Activated gamma-delta T cell (primary cell): ENCODE measurements at places on chromosomes 3 and 15.

GRCh38 chr3:192931825-192932224, 14.2 kb upstream of the MB21D2 start:
- no peak for DNase-seq

DNA sequence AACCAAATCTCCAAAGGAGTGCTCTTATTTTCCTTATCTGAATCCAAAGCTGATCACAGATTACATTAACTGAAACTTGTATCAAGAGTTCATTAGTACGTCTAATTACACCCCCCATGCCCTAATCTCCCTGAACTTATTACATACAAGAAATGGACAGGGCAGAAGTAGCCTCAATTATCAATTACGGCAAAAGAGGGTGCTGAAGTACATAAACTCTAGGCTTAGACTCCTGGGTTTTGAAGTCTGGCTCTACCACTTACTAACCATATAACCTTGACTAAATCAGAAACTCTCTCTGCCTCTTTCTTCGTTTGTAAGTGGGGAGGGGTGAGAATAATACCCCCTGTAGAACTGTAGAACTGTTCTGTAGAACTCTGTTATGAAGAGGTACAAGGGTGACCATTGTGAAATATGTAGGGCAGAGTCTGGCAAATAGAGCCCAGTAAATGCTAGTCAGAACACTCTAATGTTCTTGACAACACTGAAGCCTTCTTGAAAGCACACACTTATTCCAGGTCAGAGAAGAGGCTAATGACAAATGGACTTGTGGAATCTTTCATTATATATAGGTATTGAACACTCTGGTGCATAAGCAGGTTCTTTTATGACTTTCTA, 19.6 kb upstream of the OR5K4 start:
- no peak for DNase-seq

DNA sequence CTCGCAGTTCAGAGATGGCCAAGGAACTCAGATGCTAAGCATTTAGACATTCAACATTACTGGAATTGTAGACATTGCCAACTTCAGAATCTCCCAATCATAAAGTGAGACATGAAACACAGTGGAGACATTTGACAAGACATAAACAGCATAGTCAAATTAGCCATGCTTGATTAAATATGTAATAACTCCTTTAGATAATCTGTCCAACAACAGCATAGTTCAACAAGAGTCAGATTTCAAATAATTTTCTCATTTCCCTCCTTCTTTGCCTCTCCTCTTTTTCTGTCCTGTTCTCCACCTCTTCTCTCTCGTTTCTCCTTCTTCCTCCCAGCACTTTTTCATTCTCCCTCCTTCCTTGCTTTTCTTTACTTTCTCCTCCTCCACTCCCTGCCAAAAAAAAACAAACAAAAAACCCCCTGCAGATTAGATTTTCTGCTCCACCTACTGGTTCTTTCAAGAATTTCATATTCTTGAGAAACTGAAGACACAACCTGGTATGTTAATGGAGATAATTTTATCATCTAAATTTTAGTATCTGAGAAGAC, 20.2 kb downstream of the CPOX start:
- no peak for DNase-seq

- no peak for DNase-seq
Measured at GRCh38 chr15:64010719-64011118, 35.6 kb downstream of the DAPK2 start.

DNA sequence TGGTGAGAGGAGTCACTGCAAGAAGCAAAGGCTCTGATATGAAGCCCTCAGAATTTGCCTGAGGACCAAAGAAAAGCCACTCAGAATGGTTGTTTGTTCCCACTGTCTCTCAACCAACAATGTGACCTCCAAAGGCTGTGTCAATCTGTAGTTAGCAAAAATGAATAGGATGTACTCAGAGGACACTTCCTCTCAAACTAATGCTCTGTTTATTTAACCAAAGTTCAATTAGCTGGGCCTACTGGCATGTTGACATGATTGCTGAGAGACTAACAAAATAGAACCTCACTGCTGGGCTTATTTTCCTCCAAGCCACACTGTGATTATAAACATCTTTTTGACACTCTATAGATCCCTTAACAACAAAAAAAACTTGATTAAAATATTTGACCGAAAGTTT, 522.5 kb downstream of the OCA2 start:
- no peak for DNase-seq

GRCh38 chr15:32034106-32034505, 3.8 kb downstream of the CHRNA7 start:
- DNase-seq: no peak

DNA sequence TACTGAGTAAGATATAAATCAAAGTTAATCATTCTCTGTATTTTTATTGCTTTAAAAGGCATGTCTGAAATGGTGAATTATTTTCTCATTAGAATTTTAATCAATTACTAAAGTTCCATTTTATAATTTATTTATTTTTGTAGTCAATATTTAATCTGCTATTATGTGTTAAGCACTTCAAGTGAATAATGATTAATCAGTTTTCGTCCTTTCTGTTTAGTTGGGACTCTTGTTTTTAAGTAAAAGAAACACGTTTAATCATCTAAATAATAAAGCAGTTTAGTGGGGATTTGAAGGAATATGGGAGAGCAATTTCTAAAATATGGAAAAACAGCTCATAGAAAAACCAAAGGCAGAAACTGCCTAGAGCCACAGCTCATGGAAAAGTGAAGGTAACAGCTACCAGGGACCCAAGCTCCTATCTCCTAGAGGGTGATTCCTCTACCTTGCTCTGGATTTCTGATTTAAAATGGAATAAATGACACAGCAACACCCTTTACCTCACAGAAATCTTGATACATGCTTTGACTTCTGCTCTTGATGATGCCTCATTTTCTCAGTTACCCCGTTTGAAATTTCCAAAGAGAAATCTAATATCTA, 28.0 kb upstream of the SUCNR1 start:
- DNase-seq: no peak

DNA sequence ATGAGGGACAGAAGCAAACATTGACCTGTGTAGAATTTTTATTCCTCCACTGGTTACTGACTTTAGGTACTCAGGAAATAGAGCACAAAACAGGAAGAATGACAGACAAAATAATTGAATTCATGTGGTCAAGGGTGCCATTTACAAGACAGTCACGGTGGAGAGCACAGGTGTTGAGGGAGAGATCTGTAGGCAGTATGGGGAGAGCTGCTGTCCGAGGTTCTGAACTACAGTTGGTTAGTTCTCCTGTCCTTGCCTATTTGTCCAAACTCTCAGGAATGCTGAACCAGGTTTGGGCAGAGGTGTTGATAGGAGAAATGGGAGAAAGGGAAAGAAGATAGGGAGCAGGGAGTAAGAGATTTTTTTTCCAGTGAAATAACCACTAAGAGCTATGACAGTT, 178.5 kb upstream of the ZBTB20 start:
- DNase-seq: no peak

DNA sequence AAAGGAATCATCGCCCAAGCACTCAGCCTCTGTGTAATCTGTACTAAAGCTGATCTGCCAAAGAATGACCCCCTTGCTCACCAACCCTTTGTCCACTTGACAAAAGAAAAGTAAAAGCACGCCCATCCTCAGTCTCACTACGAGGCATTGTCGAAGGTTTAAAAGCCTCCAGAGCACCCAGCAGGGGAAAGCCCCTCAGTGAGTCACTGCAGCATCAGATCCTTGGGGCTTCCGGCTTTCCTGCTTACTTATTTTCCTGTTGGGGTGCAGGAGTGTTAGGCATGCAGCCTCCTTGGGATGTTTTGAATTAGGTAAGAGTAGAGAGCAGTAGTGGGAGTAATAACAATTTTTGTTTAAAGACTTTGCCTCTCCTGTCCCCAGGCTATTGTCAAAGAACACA, 216.1 kb downstream of the MTHFS start:
- DNase-seq: no peak

- DNase-seq: no peak
Measured at GRCh38 chr3:48974076-48974864, 15.8 kb upstream of the P4HTM start.

DNA sequence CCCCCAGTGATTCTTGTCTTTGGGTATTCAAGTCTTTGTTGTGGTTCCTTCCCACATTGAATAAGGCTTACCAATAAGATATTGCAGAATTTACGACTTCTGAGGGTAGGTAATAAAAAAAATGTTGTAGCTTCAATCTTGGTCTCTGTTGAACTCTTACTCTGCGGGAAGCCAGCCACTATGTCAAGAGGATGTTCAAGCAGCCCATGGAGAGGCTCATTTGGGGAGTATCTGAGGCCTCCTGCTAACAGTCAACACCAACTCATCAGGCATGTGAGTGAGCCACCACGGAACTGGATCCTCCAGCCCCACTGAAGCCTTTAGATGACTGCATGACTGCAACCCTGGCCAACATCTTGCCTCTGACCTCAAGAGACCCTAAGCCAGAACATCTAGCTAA, 3.2 kb upstream of the TBC1D23 start:
- no peak for DNase-seq
